ENCODE measurements at places on chromosomes 5 and 9. TPM values are rescaled to one million over a fixed set of nuclear protein-coding genes. Genes with fewer than 3 reads are reported as not detected.

- peak; percentile 78 for DNase-seq
These were observed 36.7 kb downstream of the MTREX start for GRCh38 chr5:55344392-55344992.

DNA sequence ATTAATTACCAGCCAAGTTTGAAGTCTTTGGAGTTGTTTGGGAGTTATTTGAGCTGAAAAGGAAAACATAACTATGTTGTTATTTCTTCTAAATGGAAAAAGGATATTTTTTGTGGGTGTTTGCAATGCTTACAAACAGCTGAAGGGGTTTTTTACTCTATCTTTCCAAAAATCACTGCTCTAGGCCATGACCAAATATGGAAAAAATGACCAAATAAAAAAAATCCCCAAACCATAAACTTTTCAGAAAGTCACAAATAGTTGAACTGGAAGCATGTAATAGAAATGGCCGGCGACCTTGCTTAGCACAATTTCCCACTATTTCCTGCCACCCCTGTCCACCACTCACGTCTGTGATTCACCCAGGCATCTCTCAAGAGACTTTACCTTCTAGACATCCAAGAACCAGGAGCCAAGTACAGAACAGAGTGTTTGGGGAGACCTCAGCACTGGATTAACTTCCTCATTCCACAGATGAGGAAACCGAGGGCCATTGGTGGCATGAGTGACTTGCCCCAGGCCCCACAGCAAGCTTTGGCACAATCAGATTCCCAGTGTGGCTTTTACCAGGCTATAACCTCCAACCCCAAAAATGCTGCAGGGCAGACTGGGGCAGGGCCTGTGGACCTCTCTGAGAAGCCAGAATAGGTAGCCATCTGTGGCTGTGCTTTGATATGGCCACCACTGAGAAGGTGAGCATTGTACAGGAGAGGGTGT is 84.5 kb downstream of the NRG2 start:
- no peak for DNase-seq

Gene SLCO4C1
- total RNA-seq: 0.28 TPM

Gene SEMA4D
- total RNA-seq: 215 TPM

DNA sequence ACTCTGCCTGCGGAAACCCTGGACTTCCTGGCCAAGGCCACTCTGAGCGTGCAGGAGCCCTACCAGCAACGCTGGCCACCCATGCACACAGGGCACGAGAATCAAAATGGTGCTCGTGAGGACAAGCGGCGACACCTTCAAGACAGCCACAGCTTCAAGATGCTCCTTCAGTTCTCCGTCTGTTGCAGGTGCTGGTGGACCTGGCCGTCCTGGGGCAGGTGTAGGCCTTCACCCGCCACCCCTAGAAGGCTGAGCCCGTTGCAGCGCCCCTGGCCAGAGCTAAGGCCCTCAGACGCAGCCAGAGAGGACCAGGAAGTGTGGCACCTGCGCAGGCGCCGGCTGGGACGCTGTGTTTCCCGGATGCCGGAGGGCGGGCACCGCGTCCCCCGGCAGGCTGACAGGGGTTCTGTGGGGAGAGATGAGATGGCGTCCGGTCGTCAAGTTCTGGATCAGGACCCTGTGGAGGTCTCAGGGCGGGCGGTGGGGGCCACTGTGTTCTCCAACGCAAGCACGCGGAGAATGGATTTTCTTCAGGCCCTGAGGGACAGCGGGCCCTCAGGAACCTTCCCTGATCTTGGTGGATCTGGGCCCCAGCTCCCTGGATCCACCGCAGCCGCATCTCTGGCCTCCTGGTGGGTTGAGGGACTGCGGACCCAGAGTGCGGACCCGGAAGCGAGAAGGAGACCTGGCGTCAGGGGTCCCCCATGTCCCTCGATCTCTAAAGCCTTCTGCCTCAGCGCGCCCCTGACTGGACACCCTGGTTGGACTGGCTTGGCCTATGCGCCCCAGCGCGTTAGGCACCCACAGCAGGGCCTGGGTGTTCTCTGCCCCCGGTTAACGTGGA is 1770.8 kb upstream of the CDH9 start:
- DNase-seq: no peak

Gene PCDHA4
- not detected for total RNA-seq

Gene TIFAB
- not detected for total RNA-seq

DNA sequence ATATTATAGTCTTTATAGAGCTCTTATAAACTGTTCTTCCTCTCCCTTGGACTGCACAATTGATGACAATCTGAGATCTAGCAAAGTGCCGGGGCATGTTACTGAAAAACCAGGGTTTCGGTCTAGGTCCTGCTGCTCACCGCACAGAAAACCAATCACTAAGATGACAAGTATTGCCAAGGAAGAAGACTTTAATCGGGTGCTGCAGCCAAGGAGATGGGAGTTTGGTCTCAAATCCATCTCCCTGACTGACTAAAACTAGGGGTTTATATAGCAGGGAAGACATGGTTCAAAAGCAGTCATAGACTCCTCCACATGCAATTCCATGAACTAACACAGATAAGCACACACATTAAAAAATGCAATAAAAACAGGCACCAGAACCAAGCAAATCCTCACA is 390.6 kb downstream of the NFIB start:
- DNase-seq: no peak

Gene POC5
- total RNA-seq: 20.3 TPM

DNA sequence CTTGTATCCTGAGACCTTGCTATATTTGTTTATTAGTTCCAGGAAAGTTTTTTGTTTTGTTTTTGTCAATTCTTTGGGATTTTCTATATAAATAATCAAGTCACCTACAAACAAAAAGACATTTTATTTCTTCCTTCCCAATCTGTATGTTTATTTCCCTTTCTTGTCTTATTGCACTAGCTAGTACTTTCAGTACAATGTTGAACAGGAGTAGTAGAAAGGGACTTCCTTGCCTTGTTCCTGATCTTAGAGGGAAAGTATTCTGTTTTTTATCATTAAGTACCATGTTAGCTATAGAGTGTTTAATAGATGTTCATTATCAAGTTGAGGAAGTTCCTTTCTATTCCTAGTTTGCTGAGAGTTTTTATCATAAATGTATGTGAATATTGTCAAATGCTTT is 119.5 kb upstream of the TLE4 start:
- DNase-seq: no peak

- no peak for DNase-seq
These were observed 53.4 kb upstream of the PAM start for GRCh38 chr5:102701748-102702147.

DNA sequence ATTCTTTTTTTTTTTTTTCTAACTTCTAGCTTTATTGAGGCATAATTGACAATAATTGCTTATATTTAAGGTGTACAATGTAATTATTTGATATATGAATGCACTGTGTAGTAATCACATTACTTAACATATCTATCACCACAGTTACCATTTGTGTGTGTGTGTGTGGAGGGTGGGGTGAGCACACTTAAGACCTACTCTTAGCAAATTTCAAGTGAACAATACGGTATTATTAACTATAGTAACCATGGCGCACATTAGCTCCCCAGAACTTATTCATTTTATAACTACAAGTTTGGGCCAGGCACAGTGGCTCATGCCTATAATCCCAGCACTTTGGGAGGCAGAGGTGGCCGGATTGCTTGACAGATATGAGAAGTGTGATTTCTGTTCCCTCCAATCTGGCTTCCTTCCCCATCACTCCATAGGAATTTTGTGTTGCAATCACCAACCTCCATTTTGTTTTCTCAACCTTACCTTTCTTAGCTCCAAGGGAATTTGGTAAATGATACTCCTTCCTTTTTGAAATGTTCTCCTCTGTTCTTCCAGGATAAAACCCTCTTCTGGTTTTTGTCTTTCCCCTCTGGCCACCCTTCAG is 14.9 kb downstream of the TXN start:
- no peak for DNase-seq

GRCh38 chr5:89277816-89278215 is 394.8 kb upstream of the MEF2C start:
- DNase-seq: no peak

GRCh38 chr9:135811801-135812200 is 95.5 kb downstream of the CAMSAP1 start:
- DNase-seq: no peak

- DNase-seq: peak; percentile 48
These were observed 1.1 kb upstream of the ANXA2R start for GRCh38 chr5:43041110-43041668.

DNA sequence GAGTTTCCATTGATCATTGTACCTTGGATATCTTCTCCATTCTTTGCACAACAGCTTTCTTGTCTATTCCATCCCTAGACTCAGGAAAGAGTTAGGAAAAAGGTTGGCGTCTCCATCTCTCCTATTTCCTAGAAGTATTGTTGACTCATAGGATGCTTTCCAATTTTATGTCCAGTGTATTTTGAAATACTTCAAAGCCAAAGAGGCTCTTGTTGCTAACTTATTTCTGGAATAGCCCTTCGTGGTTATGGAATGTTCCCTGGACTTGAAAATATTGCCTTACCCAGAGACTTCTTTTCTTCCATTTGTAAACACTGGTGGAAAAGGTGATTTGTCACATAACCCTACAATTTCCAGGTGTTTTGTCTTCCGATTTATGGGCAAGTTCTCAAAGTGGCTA is 402.3 kb upstream of the ZNF608 start:
- DNase-seq: no peak

DNA sequence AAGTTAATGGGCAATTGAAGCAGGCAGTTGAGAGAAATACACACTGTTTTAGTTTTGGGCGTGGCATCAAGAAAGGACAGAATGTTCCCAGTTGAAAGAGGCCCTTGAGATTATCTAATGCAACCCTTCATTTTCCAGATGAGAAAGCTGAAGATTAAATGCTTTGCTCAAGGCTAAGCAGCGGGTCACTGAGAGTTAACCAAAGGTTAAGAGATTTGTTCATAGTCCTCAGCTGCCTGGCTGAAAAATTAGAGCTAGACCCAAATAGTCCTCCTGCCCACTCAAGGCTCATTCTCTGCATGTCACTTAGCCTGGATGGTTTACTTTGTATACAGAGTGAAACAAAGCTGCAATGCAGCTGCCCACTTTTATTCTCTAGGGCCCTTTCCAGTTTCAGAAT is 46.7 kb upstream of the MAMDC2 start:
- no peak for DNase-seq

Gene ATP6V0E1
- 102 TPM for total RNA-seq

Gene AIF1L
- 1.4 TPM for total RNA-seq

Gene GABRA1
- total RNA-seq: not detected

- DNase-seq: no peak
These were observed 406.0 kb upstream of the KLF4 start for GRCh38 chr9:107895501-107896001.

GRCh38 chr5:132115375-132115774 is 41.8 kb downstream of the CSF2 start:
- no peak for DNase-seq

Gene SGCD
- not detected for total RNA-seq

DNA sequence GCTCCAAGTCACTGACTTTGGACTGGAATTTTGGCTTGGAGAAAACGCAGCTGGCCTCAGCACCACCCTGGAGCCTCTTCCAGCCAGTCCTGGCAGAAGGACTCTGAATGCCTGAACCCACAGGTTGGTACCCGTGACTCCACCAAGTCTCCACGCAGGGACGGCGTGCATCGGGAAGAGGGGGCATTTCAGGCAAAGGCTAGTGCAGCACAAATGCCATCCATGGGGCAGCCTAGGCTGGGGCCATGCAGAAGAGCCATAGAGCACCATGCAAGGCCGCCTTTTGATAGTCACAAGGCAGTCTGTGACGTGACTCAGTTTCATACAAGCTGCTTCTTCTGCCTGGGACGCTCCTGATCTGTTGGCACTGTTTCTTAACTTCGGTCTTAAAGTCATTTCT is 28.0 kb downstream of the GDNF start:
- no peak for DNase-seq

DNA sequence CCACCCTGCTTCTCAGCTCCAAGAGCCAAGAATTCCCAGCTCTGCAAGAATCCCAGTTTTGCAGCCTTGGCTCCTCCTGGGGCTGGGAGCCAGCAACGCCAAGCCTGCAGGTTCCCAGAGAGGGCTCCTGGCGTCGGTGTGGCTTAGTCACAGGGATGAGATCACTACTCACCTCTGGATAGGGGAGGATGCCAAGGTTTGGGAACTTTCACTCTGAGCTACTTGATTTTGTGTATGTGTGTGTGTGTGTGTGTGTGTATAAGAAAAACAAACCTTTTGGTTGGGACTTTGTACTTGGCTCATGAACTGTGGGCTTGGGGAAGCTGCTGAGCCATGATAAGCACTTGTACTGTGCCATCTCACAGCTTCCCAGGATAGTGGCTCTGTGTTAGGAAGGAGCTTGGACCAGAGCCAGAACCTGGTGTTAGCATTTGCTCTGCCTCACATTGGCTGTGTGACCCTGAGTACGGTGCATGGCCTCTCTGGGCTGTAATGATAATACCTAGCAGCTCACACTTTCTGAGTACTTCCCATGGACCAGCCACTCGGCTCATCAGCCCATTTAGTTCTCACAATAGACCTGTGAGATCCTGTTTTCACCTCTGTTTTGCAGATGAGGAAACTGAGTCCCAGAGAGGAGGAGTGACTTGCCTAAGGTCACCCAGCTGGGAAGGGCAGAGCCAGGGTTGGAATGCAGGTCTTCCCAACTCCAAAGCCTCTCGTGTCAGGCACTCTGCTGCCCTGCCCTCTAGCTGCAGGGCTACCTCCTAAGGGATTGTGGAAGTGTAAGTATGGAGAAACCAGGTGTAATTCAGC is 41.4 kb upstream of the DAB2IP start:
- no peak for DNase-seq

DNA sequence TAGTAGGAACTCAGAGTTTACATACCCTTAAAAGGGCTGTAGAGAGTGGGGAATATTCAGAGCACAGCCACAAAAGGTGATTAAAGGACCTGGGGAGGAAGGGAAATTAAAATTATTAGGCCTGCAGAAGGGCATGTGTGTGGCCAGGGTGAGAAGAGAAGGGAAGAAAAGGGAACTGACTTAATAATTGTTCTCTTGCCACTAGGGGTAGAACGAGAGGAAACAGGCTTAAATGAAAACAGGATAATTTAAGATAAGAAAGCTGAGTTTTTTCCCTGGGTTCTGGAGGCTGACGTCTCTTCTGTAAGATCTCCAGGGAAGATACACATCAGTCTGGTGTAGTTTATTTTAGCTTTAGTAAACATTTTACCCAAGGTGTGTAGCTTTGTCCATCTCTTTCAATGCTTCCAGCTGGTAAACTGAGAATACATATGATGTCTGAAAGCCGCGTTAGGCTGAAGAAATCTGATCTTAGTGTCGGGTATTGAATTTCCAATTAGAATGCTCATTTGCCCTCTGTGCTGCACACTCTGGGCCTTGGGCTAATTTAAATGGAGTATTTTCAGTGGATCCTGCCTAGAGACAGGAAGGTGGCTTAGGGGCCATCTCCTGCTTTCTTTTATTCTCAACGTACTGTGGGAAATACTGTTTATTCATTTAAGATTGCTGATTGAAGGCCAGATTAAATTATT is 416.8 kb downstream of the TMEM38B start:
- DNase-seq: no peak
